Left ventricle myocardium superior (tissue), 1 donor: ENCODE measurements at places on chromosomes 1 and 21.

GRCh38 chr1:184630679-184631060 is 124.0 kb downstream of the EDEM3 start:
- no peak for DNase-seq

- DNase-seq: no peak
Observed at GRCh38 chr1:96746440-96747420, 25.1 kb downstream of the PTBP2 start.

DNA sequence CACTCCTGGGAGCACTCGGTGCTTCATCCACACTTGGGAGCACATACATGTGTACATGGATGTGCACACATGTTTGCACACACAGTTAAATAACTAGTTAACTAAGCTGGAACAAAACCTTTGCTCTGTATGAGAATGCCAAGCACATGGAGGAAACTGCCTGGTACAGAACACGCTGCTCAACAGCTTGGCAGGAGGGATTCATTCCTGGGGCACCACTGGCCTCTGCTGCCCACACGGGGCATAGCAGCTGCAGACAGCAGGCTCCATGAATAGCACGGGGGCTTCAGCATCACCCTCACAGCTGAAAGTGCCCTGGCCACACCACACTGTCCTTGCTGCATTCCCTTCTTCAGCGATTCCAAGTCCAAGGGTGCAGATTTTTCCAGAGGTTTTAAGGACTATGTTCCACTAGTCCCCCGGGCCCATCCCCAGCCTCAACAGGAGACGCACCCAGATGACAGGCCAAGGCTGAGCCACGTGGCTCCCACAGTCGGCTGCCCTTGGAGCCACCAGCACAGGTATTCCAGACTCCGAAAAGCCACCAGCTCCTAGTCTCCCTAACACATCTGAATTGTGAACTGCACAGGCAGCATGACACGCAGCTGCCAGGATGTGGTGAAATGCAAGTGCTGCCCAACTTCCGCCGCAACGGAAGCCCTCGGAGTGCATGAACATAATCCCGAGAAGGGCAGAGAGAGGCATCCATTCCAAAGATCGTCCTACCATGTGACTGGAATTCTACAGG is 16.9 kb downstream of the NPHP4 start:
- DNase-seq: peak; percentile 61

GRCh38 chr1:184806296-184806721 is 51.7 kb upstream of the EDEM3 start:
- no peak for DNase-seq

DNA sequence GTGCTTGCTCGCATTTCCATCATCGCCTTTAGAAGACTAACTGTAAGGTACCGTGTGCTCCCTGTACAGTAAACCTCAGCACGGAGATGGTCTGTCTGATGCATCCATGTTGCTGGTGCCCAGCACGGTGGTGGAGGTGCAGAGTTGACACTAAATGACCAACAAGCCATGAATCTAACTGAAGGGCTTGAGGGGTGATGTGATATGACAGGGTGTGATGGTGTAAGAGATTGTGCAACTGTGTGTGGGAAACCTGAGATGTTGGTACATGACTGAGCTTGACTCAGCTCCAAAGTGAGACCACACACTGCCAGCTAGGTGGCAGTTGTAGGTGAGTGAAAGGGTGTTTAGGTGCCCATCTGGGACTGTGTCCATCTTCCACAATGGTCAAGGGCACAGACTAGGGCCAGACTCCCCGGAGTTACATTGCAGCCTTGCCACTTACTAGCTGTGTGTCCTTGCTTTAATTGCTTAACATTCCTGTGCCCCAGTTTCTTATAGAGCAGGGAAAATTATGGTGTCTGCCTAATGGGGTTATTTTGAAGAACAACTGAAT is 21.4 kb downstream of the SLC2A1 start:
- no peak for DNase-seq

GRCh38 chr1:223707256-223708000 is 4.9 kb upstream of the CAPN2 start:
- peak; percentile 60 for DNase-seq

DNA sequence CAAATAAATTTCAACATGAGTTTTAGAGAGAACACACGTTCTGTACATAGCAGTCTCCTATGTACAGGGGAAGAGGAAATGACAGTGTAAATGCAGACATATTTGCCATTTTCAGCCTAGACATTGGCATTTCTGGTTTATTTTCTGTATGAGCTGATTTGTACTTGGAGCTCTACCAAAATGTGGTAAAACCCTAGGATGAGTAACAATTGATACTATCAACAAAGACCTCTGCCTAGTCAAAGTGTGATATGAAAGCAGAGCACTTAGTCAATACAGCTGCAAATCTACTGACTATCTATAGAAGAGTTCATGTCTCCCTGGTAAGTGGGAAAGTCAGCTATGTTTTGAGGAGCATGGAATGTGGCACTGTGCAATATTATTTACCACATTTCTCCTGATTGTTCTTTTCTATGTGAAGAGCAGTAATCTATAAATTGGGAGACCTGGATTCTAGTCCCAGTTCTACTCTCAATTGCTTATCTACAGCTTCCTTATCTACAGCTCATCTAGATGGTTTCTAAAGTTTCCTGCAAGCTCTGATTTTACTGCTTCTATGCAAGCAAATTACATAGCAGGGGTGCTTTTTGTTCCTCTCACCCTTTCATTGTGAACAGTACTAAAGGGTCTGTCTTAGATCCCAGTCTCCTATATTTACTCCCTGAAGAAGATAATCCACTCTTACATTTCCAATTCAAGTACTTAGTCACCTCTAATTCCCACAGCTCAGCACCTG is 334.2 kb downstream of the NTNG1 start:
- DNase-seq: no peak
